T-cell (primary cell): ENCODE measurements at places on chromosomes 1 and 21.

DNA sequence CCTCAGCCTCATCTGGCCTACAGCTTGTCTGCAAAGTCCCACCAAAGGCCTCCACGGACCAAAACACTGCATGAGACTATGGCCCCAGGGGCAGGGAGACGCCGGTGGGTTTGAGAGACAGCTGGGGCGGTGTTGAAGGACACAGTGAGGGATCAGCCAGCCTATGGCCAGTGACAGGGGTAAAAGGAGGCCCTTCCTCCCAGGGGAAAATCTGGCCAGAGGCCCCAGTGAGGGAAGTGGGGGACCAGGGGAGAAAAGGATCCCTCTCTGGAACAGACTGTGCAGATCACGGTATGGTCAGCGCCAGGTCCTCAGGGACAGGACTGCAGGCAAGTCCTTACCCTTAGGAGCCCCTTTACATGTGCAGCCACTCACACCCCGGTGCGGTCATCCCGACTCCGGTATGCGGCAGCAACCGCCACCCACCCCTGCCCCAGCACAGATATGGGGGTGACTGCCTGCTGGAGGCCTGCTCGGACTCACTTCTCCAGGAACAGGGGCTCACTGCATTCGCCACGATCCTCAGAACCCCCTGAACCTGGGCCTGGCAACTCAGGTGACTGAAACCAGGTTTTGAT is 1.3 kb downstream of the CERS2 start:
- no peak for DNase-seq

GRCh38 chr1:19974822-19975416 is 4.5 kb downstream of the PLA2G2A start:
- DNase-seq = no peak

GRCh38 chr1:94819945-94820746 is at the start of gene SLC44A3:
TSS of gene SLC44A3 (plus strand) at chr1:94820357. CDS start at chr1:94820452, 95 bp downstream.
- no peak for DNase-seq

DNA sequence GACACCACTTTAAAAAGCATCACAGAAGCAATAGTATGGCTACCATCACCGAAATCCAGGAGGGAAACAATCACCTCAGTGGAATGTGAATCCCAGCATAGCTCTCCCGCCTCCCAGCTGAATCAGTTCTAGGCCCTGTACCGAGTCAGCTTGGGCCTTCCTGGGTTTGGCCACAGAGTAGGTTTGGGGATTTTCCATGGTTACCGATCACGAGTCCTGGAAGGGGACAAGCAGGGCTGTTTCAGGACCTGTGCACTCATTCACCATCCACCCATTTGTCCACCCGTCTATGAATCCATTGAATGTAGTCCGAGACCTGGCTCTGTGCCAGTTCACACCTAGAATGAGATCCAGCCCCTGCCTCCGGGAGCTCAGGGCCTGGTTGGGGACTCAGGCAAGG is 94.2 kb downstream of the ARHGEF10L start:
- DNase-seq = no peak

DNA sequence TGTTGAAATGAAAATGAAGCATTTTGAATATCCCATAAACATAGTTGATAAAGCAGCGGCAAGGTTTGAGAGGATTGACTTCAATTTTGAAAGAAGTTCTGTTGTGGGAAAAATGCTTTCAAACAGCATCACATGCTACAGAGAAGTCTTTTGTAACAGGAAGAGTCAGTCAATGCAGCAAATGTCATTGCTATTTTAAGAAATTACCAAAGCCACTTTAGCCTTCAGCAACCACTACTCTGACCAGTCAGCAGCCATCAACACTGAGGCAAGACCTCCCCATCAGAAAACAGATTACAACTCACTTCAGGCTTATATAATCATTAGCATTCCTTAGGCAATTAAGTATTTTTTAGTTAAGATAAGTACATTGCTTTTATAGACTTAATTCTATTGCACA is 33.8 kb upstream of the FCRL3 start:
- DNase-seq = no peak

- DNase-seq = no peak
Observed at GRCh38 chr1:206117151-206117948, at the start of gene AVPR1B. TSS of gene AVPR1B (minus strand) at chr1:206117388. CDS start at chr1:206116890, 498 bp downstream.

DNA sequence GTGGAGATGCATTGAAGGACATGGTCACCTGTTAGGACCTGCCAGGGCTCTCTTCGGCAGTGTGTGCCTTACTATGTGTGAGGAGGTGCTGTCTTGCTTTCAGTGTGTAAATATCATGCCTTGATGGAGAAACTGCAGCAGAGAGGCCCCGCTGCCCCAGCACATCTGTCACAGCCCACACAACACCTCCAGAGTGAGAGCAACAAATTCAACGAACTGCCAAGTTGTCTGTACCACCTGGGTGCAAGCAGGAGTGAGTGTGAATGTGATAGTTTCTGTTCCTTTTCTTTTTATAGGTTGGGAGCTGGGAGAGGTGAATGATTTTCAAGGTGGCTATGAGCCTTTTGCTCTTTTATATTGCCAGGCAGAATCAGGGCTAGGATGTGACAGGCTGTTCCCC is 114.6 kb upstream of the KIAA0040 start:
- no peak for DNase-seq
